Small intestine (tissue), 16 donors: ENCODE measurements at places on chromosomes 2 and 18.

DNA sequence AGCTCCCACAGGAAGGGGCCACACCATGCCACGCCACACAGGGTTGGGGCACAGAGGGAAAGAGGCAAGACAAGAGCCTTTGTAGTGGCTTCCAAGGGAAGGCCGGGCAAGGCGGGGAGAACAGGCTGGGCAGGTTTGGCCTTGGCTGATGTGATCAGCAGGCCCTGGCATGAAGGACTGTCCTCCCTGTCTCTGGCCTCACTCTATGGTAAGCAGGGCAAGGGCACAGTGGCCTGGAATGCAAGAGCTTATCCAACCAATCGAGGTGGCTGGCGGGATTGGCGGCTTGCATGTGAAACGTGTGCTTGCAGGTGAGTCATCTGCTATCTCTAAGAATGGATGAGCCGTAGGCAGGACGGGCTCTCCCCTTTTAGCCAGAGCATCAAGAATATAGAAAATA, 6.4 kb upstream of the ATP9B start:
- DNase-seq: no peak

- DNase-seq: no peak
Observed at GRCh38 chr2:11744631-11745394, 1.6 kb upstream of the LPIN1 start.

GRCh38 chr2:138741851-138742250, 38.3 kb downstream of the NXPH2 start:
- DNase-seq: no peak

DNA sequence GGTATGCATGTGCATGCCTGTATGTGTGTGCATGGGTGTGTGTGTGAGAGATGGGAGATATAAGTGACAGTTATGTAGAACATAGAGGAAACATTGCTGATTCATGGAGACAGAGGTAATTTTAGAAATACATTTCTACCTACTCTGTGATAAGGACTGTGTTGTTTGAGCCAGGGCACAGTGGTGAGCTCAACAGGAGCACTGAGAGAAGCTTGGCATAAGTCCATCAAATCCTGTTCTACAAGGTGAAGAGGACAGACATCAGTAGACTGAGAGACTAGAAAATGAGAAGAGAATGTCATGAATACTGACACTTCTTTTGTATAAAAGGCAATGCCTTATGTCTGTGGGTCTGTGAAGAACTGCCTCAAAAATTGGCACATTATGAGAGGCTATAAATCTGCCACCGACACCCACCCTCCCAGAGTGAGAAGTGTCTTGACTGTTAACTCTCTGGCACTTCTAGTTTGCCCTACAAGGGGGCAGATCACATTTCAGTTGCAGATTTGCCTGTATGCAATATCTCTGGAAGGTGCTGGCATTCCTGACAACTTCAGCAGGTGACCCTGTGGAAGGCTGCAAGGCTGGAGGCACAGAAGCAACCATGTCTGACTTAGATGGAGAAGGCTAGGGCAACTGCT, 962.3 kb upstream of the NRXN1 start:
- DNase-seq: no peak

DNA sequence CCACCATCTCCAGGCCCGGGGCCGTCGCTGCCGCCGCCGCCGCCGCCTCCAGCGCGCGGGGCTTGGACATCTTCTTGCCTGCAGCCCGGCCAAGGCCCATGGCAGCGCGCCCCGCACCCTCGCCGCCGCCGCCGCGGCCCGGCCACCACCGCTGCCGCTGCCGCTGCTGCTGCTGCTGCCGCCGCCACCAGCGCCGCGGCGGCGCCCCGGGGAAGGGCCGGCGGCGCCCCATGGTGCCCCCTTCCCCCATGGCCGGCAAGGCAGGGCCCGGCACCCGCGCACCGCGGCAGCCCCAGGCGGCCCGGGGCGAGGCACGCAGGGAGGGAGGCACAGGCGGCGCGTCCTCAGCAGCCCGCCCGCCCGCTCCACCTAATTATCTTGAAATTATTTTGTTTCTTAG, 3057.4 kb downstream of the RPIA start:
- no peak for DNase-seq

- DNase-seq: no peak
Observed at GRCh38 chr2:15365411-15365810, 195.7 kb downstream of the NBAS start.

DNA sequence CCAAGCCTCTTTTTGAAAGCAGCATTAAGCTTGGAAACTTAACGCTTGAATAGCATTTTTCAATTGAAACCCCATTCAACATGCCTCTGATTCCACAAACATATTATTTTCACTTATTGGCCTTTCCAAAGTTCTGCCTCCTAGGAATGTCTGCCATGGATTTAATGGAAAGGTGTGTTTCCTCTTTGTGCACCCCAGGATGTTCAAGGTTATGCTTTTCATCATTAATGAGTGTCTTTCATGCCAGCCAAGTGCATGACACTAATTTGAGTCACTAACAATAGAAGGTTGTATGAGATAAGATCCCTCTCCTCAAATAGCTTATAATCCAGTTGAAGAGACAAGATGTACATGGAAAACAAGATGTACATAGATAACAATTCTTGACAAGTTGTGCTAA, 84.7 kb downstream of the ALPK2 start:
- DNase-seq: no peak

DNA sequence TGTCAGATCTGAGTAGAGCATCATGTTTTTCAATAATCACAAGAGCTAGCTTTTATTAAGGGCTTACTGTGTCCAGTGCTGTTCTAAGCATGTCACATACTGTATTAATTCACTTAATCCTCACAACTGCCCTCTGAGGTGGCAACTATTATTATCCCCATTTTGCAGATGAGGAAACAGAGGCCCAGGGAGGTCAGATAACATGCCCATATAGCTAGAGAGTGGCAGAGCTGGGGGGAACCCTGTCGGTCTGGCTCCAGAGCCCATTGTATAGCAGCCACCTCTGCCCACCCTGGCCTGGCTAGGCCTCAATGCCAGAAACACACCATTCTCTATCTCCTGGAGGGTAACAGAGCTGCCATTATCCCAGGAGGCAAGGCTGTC, 113.2 kb downstream of the B3GNT2 start:
- no peak for DNase-seq

DNA sequence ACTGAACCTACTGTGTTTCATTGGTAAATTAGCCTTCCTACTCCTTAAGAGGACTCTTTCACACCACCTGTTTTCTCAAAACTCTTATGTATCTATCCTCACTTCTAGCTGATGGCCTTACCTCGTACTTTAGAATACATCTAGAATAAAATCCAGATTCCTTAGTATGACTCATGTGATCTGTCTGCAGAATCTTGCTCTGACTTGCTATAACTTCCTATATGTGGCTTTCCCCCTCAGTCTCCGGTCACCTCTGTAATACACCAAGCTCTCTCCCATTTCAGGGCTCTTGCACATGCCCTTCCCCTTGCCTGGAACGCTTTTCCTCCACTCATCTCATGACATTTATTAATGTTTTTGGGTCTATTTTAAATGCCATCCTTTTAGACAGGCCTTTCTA, 95.6 kb upstream of the LHCGR start:
- no peak for DNase-seq

DNA sequence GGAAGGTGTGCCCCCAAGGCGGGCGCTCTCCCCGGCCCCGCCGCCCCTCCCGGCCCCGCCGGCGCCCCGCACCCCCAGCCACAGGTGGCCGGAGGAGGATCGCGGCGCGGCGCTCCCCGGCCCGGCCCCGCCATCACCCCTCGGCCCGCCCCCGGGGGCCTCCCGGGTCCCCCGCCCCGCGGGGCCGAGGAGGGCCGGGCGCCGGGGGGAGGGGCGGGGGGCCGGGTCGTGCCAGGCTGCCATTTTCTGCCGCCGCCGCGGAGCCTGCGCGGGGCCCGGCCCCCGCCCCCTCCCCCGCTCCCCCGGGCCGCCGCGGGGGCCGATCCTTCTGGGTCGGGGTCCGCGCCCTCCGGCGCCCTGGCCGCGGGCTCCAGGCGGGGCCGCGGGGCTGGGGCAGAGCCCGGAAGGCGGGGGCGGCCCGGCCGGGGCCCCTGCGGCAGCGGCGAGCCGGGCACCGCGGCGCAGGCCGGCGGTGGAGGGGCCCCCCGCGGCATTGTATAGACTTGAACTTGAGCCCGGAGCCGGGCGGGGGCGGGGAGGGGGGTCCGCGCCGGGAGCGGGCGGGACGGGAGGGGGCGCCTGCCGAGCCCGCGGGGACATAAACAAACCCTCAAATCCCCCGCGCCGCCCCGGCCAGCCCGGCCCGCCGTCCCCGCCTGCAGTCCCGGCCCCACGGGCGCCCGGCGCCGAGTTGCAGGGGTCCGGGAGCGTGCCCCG, 556 bp downstream of the DNMT3A start:
- peak; percentile 61 for DNase-seq

GRCh38 chr2:63189026-63189425, 138.4 kb downstream of the OTX1 start:
- DNase-seq: no peak

DNA sequence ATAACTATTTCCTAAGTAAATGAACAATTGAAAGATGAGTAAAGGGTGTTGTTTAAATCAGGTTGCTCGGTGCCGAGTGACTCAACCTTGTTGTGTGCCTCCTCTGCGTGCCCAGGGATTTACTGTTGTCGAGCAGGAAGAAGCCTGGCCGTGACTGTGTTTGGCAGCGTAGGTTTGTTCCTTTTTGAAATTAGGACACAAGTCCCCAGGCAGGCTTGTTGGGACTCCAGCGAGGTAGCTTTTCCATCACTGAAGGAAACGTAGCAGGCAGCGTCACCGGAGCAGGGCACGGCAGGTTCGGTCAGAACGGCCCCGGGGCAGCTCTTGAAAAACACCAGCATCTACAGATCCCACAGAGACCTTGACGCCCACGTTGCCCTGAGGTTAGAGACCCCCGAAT, 48.6 kb downstream of the TMEM18 start:
- no peak for DNase-seq

GRCh38 chr2:187165936-187166610, 282.0 kb downstream of the CALCRL start:
- DNase-seq: no peak

GRCh38 chr2:161631855-161632391, 7.7 kb downstream of the SLC4A10 start:
- DNase-seq: no peak

- no peak for DNase-seq
Observed at GRCh38 chr2:220469201-220469600, 841.8 kb downstream of the SLC4A3 start.

DNA sequence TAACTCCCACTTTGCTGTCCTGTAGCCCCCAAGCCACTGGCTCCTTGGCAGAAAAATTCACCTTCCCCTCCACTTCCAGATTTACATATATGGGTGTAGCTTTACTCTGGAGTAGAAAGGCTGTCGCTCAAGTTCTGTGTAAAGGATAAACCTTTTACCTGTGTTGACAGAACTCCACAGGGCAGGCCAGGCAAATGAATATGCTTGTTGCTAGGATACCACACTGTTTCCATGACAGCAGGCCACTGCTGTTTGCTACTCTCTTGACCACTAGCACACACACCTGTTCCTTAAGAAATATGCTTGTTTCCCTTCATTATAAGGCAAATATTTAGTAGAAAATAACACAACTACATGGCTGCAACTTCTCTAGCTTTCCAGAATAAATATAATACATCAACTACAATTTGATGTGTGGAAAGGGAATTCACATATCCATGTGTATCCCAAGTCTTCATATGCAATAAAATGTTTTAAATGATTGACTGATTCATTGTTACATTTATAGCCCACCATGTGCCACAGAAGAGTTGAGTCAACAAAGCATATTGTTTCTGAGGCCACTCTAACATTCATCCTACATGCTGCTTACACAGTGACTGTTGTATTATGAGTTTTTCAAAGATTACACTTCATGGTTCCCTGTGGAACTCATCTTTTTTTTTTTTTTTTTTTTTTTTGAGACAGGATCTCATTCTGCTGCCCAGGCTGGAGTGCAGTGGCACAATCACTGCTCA, 56.2 kb upstream of the ROCK1 start:
- DNase-seq: peak; percentile 73

GRCh38 chr2:149552226-149552625, 35.3 kb downstream of the MMADHC start:
- DNase-seq: no peak

DNA sequence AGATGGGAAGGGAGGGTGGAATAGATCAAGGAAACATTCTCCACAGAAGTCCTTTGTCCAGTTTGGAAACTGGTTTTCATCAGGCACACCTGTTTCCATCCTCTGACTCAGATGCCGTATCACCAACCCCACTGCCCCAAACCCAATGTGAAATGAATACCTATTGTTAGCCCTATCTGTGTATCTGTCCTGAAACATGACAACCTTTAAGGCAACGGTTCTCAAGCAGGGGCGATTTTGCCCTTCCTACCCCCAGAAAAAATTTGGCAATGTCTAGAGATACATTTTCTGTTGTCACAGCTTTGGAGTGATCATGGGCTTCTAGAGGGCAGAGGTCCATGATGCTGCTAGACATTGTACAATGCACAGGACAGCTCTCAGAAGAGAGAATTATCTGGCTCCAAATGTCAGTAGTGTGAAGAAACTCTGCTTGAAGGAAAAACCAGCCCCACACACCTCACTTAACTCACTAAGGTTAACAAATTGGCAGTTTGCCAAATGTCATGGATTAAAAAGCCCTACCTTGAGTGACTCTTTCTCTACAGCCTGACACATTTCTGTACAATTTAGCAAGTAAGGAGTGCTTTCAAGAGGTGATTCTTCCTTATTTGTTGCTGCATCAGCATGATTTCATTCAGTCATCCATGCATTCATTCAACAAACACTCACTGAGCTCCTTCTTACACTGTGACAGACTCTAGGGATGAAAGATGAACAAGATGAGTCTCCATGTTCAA, 3.4 kb downstream of the SCTR start:
- DNase-seq: peak; percentile 59

DNA sequence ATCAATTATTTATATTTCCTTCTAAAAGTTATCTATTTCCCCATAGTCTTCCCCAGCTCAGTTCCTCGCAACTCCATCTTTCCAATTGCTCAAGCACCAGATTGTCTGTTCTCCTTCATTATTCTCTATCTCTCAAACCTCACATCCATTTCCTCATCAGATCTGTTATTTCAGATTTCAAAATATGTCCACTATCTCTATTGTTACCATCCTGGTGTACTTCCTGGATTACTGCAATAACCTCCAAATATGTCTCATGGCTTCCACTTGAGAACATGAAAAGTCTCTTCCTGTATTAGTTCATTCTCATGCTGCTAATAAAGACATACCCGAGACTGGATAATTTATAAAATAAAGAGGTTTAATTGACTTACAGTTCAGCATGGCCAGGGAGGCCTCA, 641.7 kb upstream of the ZEB2 start:
- DNase-seq: no peak

- no peak for DNase-seq
Observed at GRCh38 chr2:234680688-234681619, 184.1 kb upstream of the ARL4C start.

- no peak for DNase-seq
Observed at GRCh38 chr2:158825021-158825420, 29.9 kb downstream of the DAPL1 start.

GRCh38 chr2:237744270-237744612, 54.3 kb upstream of the RBM44 start:
- DNase-seq: no peak

DNA sequence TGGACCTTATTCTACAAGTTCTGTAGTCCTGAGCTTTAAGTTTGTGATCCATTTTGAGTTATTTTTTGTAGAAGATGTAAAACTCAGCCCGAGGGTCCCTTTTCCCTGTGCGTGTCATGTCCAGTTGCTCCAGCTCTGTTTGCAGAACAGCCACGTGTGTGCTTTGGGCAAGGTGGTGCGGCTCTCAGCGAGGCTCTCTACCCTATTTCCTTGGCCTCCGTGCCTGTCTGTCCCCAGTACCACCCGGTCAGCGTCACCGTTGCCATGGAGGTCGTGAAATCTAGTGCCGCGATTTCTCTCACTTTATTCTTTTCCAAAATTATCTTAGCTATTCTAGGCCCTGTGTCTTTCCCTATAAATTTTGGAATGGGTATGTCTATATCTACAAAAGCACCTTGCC, 141.0 kb upstream of the CTDP1 start:
- DNase-seq: no peak

- no peak for DNase-seq
Observed at GRCh38 chr2:43077876-43078275, 148.5 kb downstream of the ZFP36L2 start.
